Activated CD4-positive, alpha-beta T cell treated with anti-CD3 and anti-CD28 coated beads, Interleukin-2, amount 10 ng/mL, durations not matched to agents 7 days and 5 days (primary cell): ENCODE measurements at places on chromosomes 5 and 9. TPM values are rescaled to one million over a fixed set of nuclear protein-coding genes. Genes with fewer than 3 reads are reported as not detected.

- DNase-seq, result no peak
These were observed 124.1 kb downstream of the C9orf152 start for GRCh38 chr9:110083866-110084265.

The TAF1L gene
- not detected for total RNA-seq

GRCh38 chr9:124835026-124835557 lies 18.2 kb upstream of the WDR38 start:
- DNase-seq, result no peak

GRCh38 chr5:91072881-91073280 lies 310.2 kb downstream of the ARRDC3 start:
- DNase-seq, result no peak

The PDGFRB gene
- 3.6 TPM for total RNA-seq
